ENCODE measurements at places on chromosomes 2 and 18.

DNA sequence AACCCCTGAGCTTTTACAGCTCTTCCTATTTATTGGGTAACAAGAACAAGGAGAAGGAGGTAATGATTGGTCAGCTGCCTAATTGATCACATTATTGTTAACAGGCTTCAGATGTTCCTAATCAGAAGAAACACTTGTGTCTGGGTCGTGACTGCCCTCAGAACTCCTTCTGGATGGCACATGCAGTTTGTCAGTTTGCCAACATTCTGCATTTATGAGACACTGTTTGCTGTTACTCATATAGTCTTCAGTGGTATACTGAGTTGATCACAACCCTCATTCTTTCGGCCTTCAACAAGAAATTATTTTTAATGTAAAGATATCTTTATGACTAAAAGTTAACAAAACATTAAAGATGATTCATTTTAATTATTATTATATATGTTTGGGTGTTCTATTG, 95.7 kb upstream of the DOCK10 start:
- DNase-seq: no peak

- DNase-seq: no peak
These were observed 1610.8 kb downstream of the SUCLG1 start for GRCh38 chr2:82848285-82848684.

GRCh38 chr2:172877826-172878225, 142.2 kb downstream of the RAPGEF4 start:
- DNase-seq: no peak

DNA sequence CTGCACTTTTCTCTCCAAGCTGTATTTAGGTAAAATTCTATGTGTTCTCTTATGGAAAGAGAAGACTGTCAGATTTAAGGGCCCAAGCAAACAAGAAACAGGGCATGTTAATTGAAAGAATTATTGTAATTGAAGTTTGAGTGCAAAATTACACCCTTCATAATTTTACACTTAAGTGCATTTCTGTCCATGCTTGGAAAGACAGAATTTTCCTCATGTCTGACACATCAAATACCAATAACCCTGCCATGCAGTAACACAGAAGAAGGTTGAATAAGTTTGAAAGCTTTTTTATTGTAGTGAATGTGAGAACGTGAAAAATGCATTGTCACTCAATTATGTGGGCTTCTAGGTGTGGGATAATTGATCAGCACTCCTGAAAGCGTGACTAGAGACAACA, 52.9 kb upstream of the PARD3B start:
- no peak for DNase-seq

- no peak for DNase-seq
These were observed 238.7 kb downstream of the ERBB4 start for GRCh38 chr2:212299943-212300342.

DNA sequence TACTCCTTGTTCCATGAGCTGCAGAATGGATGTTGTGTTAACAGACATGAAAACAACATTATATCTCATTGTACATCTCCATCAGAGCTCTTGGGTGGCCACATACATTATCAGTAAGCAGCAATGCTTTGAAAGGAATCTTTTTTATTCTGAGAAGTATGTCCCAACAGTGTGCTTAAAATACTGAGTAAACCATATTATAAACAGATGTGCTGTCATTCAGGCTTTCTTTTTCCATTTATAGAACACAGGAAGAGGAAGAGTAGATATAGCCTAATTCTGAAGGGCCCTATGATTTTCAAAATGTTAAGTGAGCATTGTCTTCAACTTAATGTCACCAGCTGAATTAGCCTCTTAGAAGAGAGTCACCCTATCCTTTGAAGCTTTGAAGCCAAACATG, 44.3 kb upstream of the CABYR start:
- no peak for DNase-seq

DNA sequence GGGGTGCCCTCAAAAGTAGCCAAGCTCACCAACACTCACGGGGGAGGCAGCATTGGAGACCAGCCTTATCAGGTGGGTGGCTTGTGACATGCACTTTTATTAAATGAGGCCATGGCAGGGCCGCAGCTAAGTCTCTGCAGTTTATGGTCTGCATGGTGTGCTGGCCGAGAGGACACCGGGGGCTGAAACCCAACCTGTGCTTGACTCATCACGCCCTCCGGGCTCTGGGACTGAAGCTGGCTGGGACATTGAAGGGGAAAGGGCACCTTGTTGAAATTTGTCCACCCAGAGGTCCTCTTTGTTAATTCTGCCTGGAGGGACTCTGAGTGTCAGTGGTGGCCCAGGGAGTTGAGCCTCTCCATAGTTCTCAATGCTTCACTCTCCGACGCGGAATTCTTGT, 17.7 kb upstream of the NTSR2 start:
- no peak for DNase-seq

- DNase-seq: no peak
These were observed 38.9 kb upstream of the FHL2 start for GRCh38 chr2:105437708-105438103.

DNA sequence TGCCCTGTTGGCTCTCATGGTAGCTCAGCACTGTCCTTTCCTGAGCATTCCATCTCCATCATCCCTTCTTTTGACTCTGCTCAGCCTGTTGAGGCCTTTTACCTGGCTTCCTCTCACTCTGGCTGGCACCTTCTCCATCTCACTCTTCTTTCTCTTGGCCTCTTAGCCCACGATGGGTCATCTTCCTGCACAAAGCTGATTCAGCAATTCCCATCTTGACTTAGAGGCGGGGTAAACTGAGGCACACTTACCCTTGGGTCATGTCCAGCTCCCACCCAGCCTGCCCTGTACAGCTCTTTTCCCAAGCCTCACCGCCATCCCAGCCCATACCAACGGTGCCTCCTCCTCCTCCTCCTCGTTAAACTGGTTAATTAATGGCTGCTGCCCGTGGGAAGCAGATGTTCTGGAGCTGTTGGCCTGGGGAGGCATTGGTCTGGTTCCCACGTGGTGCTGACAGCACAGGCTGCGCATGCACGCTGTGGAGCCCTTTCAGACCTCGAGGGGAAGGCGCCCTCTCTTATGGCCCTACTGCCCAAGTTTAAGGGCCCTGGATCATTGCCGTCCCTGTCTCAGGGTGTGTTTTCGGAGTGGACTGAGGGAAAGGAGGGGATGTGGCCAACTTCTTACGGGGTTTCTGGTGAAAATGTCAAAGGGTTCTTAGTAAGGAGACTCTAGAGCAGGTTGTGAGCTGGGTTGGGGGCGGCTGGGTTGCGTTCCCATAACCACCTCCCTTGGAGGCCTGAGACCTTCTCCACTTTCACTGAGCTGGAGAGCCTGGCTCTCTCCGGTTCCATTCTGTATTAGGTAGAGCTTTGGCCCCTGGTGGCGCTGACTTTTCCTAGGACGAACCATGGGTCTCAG, 10.9 kb downstream of the WNT10A start:
- no peak for DNase-seq

DNA sequence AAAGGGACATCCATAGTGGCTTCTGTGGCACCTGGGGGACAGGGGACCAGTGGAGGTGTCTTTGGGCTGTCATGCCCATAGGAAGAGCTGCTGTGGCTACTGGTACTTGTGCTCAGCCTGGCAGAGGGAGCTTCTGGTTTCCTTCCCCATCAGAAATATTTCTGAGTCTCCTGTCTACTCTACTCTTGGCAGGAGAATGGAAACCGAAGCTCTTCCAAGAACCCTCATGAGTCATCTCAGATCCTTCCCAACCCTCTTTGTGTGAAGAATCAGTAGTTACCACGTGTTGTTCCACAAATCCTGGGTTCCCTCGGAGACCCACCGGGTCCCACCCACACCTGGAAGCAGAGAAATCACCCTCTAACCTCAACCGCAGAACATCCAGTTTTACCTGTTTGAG, 234.9 kb downstream of the FHOD3 start:
- DNase-seq: no peak

DNA sequence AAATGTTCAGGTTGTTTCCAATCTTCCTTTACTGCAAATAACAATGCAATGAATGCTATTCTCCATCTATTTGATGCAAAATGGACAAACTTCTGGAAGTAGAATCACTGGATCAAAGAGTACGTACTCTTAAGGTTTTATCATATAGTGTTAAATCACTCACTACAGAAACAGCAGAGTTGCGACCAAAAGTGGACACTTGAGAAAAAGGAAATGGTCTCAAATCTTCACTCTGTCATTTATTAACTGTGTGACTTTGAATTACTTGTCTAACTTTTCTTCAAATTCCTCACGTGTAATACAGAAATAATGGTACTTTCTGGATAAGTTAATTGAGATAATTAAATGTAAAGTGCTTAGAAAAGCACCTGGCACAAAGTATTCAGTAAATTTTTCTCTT, 78.1 kb downstream of the CERKL start:
- DNase-seq: no peak

- DNase-seq: no peak
These were observed 22.1 kb upstream of the KCNG2 start for GRCh38 chr18:79775441-79776221.

DNA sequence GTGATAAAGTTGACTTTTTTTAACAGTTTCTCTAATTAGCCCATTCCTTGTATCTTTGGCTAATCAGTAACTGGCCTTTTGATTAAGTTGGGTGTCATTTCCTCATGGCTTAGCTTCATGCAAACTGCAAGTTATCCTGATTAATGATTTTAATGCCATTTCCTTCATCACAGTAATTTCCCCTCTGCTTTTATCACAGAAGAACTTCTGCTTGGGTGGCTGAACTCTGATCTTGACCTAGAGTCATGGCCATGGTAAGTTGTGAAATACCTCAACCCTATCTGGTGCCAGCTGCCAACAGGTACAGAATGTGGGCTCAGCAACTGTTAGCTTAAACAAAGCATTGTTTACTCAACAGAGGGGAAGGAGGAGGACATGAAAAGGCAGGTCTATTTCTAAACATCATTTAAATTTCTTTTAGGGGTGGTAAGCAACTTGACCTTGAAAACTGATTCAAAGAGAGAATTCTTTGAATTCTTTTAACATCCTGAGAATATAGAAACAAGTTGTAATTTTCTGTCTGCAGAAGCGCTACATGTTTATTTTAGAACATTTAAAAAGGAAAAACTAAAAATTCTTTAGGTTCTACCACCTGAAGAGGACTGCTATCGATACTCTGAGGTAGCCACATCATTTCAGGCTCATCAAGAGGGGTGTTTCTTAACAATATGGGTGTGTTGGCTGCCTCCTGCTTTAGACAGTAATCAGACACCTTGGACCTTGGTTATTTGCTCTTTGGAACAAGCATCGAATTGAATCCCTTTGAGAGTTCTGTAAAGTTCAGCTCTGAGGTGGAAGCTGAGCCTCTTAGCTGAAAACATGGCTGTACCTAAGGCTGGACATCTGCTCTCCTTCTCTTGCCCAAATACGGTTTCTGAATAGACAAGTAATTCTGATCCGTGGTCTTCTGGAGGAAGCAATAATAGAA, 39.7 kb downstream of the ANXA4 start:
- DNase-seq: no peak

DNA sequence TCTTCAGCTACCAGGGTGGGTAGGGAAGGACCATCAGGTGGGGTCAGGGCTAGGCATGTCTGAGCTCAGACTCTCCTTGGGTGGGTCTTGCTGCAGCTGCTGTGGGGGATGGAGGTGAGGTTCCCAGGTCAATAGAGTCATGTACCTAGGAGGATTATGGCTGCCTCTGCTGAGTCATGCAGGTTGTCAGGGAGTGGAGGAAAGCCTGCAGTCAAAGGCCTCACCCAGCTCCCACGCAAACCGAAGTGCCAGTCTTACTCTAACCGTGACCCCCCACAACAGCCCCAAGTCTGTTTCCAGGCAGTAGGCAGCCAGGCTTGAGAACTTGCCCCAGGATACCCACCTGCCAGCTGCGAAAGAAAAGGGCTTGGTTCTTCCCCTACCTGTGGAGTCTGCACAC, 113.6 kb upstream of the GALNT5 start:
- DNase-seq: no peak

GRCh38 chr18:79819968-79820351, 22.2 kb downstream of the KCNG2 start:
- no peak for DNase-seq

DNA sequence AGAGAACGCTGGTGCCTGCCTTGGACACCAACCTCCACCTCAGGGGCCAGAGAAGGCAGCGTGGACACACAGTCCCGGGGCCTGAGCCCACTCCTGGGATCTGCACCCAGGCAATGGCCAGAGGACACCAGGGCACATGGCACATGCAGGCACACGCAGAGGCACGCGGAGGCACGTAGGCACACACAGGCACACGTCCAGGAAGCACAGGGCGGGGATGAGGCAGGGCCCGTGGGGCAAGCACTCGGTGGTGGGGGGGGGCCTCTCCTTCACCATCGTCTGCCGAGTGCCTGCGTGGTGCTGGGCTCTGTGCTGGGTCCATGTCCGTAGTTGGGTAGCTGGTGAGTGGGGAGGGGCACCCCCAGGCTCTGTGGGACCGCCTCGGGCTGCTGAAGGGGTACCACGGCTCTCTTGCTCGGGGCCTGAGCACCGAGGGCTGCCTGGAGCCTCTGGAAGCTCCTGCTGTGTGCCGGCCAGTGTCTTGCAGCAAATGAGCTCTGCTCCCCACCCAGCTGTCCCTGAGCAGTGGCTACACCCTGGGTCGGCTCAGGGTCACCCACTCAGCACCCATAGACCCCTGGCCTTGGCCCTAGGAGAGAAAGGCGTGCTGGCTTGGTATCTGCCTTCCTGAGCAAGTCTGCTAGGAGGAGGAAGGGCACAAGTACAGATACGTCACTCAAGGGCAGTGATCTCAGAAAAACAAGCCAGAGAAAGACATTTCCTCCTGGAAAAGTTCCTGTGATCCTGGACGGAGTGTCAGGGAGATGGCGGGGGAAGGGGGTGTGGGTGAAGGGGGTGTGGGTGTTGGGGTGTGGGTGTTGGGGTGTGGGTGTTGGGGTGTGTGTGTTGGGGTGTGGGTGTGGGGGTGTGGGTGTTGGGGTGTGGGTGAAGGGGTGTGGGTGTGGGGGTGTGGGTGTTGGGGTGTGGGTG, 26.4 kb downstream of the RTP5 start:
- DNase-seq: no peak

DNA sequence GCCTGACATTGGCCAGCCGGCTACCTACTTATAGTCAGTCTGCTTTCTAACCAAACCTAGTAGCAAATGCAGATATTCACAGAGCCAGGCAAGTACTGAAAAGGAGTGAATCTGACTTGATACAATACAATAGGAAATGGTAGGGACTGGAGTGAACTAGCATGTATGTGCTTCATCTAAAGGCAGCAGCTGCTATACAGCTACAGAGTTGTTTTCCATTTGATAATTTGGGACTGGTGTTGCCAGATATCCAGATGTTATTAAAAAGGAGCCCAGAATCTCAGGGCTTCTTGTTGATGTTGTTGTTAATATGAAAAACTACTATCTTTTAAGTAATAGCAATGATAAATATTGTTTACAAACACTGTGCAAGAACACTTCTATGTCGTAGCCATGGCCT, 159.4 kb downstream of the BABAM2 start:
- no peak for DNase-seq

GRCh38 chr18:67504739-67505138, 11.8 kb downstream of the DSEL start:
- no peak for DNase-seq

Data from Jurkat, Clone E6-1 (cell line).